ENCODE measurements at places on chromosomes 7 and 10.
A peak's percentile ranks its signal among the peaks of the same experiment; 100 is the strongest.

DNA sequence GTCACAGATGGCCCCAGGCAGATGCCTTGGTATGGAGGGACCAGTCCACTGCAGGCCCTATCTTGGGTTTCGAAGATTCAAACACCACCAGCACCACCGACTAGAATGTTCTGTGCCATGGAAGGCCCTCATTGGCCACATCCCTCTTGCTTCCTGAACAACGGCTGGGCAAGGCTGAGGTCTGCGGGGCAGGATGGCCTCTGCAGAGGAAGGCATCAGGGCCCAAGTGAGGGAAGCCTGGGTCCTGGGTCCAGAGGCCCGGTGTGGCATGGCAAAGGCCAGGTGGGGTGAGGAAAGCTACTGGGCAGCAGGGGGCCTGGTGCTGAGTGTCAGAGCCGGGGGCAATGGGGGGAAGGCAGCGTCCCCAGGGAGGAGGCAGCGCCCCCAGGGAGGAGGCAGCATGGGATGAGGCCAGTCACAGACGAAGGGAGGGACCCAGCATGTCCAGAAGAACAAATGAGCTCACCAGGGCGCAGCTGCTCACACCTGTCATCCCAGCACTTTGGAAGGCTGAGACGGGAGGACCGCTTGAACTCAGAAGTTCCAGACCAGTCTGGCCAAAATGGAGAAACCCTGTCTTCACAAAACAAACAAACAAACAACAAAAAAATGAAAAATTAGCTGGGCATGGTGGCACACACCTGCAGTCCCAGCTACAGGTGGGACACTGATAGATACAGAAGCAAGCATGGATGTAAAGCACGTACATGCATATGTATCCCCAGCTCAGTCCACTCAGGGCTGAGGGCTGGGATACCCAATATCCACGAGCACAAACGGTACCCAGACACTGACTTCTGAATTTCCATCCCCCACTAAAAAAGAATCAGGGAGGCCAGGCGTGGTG is 64.4 kb downstream of the PROSER2 start:
- DNase-seq = no peak

DNA sequence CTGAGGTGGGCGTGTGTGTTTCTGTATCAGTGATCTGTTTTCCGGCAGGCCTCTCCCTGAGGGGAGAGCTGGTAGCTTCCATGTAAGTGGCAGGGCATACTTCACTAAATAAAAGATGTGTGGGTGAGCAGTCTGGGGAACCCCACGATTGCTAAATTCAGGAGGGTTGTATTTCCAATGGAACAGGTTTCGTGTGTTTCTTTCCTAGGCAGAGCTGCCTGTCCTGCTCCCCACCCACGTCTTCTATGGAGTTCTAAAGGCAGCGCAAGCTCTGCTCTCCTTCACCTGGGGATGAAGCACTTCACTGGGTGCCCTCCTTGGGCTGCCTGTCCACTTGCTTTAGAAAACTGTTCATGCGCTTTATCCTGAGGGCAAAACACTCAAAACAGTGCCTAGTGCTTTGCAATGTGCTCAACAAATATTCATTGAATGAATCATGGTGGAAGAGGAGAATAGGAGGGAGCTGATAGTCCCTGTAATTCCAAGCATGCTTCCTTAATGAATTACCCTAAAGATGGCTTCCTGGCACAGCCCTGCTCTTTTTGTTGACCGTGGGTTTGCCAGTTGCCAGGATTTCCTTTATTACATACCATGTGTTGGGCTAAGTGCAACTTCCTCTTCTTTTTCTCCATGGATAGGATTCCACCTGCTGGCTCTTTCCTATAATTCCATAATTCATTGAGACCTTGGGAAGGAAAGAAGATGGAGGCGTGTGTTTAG is 50.6 kb upstream of the SRPK2 start:
- DNase-seq = no peak

DNA sequence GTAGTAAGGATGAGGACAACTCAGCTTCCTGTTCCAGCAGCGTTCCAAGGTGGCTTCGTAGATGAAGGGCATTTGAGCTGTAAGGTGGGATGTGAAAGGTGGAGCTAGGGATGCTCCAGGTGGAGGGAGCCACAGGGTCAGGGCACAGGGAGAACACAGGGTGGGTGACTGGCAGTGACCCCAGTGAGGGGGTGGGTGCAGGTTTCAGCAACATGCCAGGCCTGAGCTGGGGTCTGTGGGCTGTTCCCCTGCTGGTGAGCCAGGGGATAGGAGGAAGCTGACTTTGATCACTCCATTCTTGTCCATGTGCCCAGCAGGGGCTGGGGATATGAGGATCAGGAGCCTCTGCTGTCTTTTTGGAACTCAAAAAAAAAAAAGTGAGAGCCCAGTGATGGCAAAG is 33.2 kb downstream of the CDH23 start:
- no peak for DNase-seq

- peak; percentile 17 for DNase-seq
Observed at GRCh38 chr10:128062331-128062880, 63.8 kb downstream of the MKI67 start.

GRCh38 chr10:16297642-16298041 is 139.2 kb upstream of the PTER start:
- no peak for DNase-seq

- no peak for DNase-seq
Observed at GRCh38 chr7:1846331-1847065, 176.4 kb downstream of the ELFN1 start.

GRCh38 chr10:89156161-89156835 is 50.8 kb downstream of the CH25H start:
- no peak for DNase-seq

GRCh38 chr10:94225589-94225988 is 137.2 kb downstream of the NOC3L start:
- no peak for DNase-seq

- no peak for DNase-seq
Observed at GRCh38 chr10:17088118-17088806, 41.3 kb downstream of the CUBN start.

GRCh38 chr7:51617686-51618085 is 301.1 kb upstream of the COBL start:
- no peak for DNase-seq

DNA sequence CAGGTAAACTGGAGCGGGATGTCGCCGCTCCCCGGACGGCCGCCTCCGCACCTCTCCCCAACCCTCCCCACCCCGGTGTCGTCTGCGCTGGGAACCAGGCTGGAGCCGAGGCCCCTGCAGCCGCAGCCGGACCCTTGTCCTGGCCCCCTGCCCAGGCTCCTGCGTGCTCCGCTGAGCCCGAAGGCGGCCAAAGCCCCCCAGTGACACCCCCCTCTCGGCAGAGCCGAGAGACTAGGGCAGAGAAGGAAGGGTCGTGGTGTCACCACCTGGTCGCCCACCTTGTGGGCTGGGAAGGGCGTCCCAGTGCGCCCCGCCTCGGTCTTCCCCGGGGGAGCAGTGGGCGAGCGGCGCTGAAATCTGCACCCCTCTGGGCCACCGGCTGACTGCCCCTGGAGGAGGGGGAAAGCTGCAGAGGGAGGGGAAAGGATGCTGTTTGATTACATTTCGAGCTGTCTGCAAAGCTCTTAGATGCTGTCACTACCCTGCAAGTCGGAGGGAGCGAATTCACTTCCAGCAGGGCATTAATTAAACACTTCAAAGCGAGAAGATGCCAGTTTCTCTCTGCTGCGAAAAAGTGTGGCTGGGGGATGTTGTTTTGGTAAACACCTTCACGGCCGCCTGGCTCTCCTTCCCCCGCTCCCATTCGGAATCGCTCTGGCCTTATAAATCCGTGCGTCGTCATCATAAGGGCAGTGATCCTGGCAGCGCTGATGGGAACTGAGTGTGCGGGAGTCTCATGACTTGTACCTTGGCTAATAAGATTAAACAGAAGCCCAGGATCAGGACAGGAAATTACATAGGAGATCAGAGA is 622 bp downstream of the DYNC1I1 start:
- DNase-seq = no peak

DNA sequence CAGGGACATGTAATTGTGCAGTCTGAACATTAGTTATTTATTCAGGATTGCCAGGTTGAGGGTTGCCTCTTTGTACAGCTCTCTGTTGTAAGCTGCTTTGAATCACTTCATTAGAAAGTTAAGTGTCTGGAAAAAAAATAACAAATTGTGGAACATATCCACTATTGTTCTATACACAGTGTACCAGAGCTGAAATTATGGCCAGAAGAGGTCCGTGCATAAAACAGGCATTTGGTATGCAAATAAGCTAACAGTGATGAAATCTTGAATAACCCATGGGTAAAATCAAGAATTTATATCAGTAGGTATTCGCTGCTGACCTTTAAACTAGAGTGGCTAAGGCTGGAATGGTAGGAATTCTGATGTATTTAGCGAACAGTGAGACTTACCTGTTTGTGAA is 152.1 kb downstream of the LHFPL3 start:
- DNase-seq = no peak

DNA sequence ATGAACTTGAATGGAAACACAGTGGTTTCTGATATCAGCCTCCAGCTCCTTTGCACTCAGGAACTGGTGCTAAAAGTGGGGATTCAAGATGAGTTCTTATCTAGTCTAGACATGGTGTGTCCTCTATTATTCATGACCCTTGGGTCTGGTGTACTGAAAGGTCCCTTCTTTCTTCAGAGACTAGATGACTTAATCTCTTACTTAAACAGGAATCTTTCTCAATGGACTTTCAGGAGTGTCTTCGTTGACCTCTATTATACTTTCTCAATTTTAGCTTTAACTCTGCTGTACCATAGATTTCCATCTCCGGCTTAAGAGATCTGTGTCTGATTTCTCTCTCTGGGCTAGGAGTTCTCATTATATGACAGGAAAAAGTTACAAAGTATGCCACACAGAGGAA is 83.5 kb upstream of the INHBA start:
- no peak for DNase-seq

GRCh38 chr10:7853890-7854289 is 35.6 kb downstream of the TAF3 start:
- no peak for DNase-seq

- no peak for DNase-seq
Observed at GRCh38 chr7:124456286-124456685, 309.3 kb downstream of the GPR37 start.
